ENCODE measurements at places on chromosomes 11 and 22.

DNA sequence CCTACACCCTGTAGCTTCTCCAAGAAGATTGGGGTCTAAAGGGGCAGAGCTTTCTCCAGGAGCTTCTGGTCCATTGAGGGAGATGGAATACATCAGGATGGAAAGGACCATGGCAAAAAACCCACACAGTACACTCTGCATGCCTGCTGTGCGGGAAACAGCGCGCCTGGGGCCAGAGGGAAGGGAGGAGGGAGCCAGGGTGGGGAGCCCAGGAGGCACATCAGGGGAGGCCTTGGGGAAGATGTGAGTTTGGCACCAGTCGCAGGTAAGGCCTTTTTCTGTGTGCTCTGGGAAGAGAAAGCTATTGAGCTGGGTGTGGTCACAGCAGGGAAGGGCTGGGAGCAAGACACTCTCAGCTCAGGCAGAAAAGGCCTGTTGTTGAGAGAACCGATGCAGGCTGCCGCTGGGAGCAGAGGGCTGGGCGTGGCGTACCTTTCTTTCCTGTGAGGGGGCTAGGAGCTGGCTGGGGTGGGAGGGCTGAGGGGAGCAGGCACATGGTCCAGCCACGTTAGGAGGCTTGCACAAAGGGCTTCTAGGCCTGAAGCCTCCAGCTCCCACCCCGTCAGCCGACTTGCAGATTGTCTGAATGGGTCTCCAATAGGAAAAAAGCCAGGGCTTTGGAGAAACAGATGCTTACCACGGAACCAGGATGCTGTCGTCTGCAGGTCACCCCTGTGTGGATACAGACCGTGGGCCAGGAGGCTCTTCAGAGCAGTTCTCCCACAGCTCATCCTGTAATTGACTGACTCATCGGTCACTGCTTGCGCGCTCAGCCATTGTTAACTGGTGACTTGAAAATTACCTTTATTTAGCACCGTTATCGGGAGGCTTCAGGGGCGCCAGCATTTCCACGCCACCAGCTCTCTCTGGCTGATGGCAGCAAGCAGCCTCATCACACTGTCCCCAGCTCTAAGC, 237.3 kb downstream of the ST3GAL4 start:
- no peaks in the 10 kb centered on the region for H3K36me3 ChIP-seq
- DNase-seq: no peak
- peaks cover 29% of the 10 kb centered on the region for H3K27me3 ChIP-seq
- no peaks in the 10 kb centered on the region for H3K4me1 ChIP-seq
- no peak overlapping the region for H3K27ac ChIP-seq

- no peak overlapping the region for H3K4me3 ChIP-seq
- DNase-seq: no peak
- H3K36me3 ChIP-seq: no peaks in the 10 kb centered on the region
- no peaks in the 10 kb centered on the region for H3K4me1 ChIP-seq
- H3K27me3 ChIP-seq: no peaks in the 10 kb centered on the region
These were observed 137.1 kb downstream of the ARHGAP42 start for GRCh38 chr11:100824041-100824809.

DNA sequence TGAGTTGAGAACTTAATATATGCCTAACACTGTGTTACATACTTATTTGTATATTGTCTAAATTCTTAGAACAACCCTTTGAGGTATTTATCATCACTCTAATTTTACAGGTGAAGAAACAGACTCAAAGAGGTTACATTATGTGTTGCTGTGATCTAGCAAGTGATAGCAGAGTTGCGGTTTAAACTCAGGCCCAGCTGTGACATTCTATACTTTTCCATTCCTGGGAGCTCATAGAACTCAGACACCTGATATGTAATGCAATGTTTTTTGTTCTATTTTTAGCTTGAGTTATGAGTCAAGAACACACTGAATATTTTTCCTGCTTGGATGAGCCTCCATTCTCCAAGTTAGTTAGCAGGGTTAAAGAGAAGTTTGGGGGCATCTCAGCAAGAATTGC, 449.7 kb upstream of the DDI1 start:
- no peaks in the 10 kb centered on the region for H3K27me3 ChIP-seq
- H3K4me1 ChIP-seq: peaks cover 3% of the 10 kb centered on the region
- H3K4me3 ChIP-seq: no peak overlapping the region
- no peaks in the 10 kb centered on the region for H3K36me3 ChIP-seq

DNA sequence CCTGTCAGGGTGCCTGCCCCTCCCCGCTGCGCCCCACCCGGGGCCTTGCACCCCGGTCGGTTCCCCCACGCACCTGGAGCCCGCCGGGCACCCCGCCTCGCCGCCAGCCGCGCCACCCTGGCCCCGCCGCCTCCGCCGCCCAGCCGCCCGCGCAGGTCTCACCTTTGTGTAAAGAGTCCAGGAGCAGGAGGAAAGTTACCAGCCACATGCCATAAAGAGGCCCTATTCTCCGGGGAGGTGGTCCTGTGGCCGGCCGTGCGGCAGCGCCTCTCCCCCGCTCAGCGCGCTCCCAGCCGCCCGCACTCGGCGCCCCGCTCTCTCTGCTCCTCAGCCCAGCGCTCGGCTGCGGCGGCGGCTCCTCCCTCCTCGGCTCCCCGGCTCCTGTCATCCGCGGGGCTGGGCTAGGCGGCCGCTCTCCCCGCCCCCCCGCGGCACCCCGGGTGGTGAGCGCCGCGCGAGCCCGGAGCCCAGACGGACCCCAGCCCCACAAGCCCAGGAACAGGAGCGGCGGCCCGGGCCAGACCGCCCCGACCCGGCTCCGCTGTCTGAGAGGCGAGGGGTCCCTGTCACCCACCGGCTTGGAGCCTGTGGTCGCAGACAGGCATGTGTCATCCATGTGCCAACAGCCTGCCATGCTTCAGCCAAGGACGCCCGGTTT, at the start of gene DSCAML1:
DSCAML1 (minus strand) TSS at position 345 of the 658 bp plus-strand sequence; CDS start at position 208, 137 bp downstream.
- DNase-seq: no peak
- H3K27ac ChIP-seq: no peak within 1 kb of the TSS
- H3K36me3 ChIP-seq: no peaks in the 10 kb centered on the region
- peak within 1 kb of the TSS; percentile 45 for H3K4me3 ChIP-seq

GRCh38 chr11:26331911-26332571, at the start of gene ANO3:
ANO3 (plus strand) TSS chr11:26332130; CDS start chr11:26332276, 146 bp downstream.
- no peak for DNase-seq
- H3K4me3 ChIP-seq: peak within 1 kb of the TSS; percentile 46
- peaks cover 10% of the 10 kb centered on the region for H3K4me1 ChIP-seq
- H3K27me3 ChIP-seq: no peaks in the 10 kb centered on the region
- H3K36me3 ChIP-seq: no peaks in the 10 kb centered on the region

DNA sequence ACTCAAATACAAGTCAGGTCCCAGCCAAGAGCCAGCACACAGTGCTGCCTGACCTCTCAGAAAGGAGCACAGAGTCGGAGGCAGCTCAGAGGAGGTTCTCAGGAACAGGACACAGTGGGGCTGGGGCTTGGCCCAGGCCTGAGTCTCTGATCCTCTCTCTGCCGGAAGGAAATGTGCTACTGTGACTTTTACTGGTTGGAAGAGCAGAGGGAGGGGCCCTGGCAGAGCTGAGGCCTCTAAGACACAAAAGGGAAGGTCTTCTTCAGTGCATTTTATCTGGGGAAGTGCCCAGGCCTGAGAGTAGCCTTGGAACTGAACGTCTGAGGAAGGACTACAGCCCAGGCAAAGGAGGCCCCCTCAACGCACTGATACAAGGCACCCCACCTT, 16.2 kb upstream of the CASTOR1 start:
- no peaks in the 10 kb centered on the region for H3K27me3 ChIP-seq
- peaks cover 100% of the 10 kb centered on the region for H3K4me1 ChIP-seq
- peaks cover 12% of the 10 kb centered on the region for H3K36me3 ChIP-seq
- DNase-seq: no peak

- H3K27me3 ChIP-seq: no peaks in the 10 kb centered on the region
- peak overlapping the region; percentile 61 for H3K4me3 ChIP-seq
- no peak for DNase-seq
- no peaks in the 10 kb centered on the region for H3K36me3 ChIP-seq
- peaks cover 56% of the 10 kb centered on the region for H3K4me1 ChIP-seq
These were observed 1.2 kb downstream of the BIRC3 start for GRCh38 chr11:102318469-102318868.

GRCh38 chr22:24450610-24451009, 23.2 kb downstream of the ADORA2A start:
- no peak overlapping the region for H3K27ac ChIP-seq
- H3K4me3 ChIP-seq: no peak overlapping the region
- H3K4me1 ChIP-seq: peaks cover 8% of the 10 kb centered on the region
- no peak for DNase-seq
- H3K27me3 ChIP-seq: no peaks in the 10 kb centered on the region

GRCh38 chr22:38461414-38462081, 6.3 kb upstream of the KDELR3 start:
- H3K4me1 ChIP-seq: peaks cover 14% of the 10 kb centered on the region
- no peak overlapping the region for H3K27ac ChIP-seq
- no peaks in the 10 kb centered on the region for H3K36me3 ChIP-seq
- H3K4me3 ChIP-seq: peak overlapping the region; percentile 10

DNA sequence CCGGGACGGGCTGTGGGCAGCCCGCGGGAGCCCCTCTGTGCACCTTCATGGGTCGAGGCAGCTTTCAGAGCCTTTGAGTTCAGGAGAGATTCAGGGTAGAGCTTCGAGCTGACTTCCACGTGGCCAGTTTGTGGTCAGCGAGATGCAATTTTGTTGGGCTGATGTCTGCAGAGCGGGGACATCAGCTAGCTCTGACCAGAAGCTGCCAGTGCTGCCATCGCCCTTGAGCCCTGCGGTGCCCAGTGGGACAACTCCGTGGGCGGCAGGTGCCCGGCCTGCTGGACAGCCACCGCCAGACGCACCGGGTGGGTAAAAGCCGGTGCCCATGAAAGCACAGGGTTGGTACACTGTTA, 719 bp downstream of the TALDO1 start:
- H3K27ac ChIP-seq: peak overlapping the region; percentile 93
- no peak for DNase-seq
- no peaks in the 10 kb centered on the region for H3K36me3 ChIP-seq
- no peaks in the 10 kb centered on the region for H3K27me3 ChIP-seq
- H3K4me1 ChIP-seq: peaks cover 35% of the 10 kb centered on the region

DNA sequence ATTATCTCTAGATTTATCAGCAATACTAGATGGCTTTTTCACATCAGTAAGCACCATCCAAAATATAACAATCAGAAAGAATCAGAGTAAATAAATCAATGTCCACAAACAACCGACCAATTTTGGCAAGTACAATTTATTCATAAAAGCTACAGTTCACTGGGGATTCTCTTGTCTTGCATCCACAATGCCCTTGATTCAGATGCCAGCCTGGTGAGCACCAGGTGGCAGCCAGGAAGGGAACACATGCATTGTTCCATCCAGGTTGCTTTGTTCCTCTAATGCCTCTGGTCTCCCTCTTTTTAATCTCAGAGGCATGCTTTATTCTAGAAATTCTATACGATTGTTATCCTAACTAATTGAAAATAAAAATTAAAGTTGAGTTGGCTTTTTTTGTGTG, 242.1 kb upstream of the KIRREL3 start:
- H3K4me3 ChIP-seq: no peak overlapping the region
- H3K36me3 ChIP-seq: no peaks in the 10 kb centered on the region
- no peak overlapping the region for H3K27ac ChIP-seq
- no peaks in the 10 kb centered on the region for H3K4me1 ChIP-seq
- H3K27me3 ChIP-seq: no peaks in the 10 kb centered on the region
- DNase-seq: no peak

DNA sequence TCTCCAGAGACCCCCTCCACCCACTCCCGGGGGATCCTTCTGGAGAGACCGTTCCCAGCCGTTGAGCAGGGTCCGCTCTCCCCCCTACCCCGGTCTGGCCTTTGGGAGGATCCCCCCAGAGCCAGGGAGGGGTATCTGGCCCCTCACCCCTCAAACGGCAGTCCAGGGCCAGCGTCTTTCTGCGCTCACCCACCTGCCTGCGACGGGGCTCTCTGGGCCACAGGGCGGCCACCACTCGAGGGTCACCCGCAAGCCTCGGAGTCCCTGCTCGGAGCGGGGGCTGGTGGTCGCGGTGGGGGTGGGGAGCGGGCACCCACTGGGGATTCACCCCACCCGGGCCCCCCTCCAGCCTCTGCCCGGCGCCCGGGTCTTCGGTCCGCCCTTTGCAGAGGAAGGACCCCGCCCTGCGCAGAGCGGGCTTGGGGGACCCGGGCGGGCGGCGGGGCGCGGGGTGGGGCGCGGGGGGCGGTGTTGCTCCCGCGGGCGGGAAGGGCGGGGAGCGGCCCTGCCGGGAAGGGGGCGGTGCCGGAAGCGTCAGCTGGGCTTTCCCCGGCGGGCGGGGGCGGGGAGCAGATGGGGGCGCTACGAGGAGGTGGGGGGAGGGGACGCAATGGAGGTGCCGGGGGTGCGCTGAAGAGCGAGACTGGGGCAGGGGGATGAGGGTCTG, 16.6 kb downstream of the CRELD2 start:
- peak overlapping the region; percentile 66 for H3K4me3 ChIP-seq
- DNase-seq: peak; percentile 94
- H3K27me3 ChIP-seq: no peaks in the 10 kb centered on the region

DNA sequence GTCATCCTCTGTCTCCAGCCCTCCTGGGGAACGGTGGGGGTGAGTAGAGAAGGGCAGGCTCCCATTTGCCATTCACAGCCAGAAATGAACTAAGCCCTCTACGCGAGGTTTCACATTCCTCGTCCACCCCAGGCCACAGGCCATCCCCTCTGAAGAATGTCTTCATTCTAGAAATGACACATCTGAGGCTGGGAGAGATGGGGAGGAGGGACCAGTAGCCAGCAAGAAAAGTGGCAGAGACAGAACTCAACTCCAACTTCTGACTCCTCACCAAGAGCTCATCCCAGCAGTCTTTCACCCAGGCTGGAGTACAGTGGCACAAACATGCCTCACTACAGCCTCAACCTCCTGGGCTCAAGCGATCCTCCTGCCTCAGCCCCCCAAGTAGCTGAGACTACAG, 3.4 kb downstream of the CTSF start:
- no peak overlapping the region for H3K4me3 ChIP-seq
- H3K36me3 ChIP-seq: peaks cover 40% of the 10 kb centered on the region
- no peaks in the 10 kb centered on the region for H3K27me3 ChIP-seq
- DNase-seq: peak; percentile 72
- H3K4me1 ChIP-seq: peaks cover 10% of the 10 kb centered on the region
- no peak overlapping the region for H3K27ac ChIP-seq

DNA sequence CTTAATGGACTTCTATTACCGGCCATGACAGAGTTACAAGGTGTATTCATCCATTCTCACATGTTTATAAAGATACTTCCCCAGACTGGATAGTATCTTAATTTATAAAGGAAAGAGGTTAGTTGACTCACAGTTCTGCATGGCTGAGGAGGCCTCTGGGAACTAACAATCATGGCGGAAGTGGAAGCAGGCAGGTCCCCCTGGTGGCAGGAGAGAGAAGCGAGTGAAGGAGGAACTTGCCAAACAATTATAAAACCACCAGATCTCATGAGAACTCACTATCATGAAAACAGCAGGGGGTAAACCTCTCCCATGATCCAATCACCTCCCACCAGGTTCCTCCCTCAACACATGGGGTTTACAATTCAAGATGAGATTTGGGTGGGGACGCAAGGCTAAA, 170.0 kb upstream of the PDGFD start:
- no peaks in the 10 kb centered on the region for H3K36me3 ChIP-seq
- H3K4me3 ChIP-seq: no peak overlapping the region
- H3K4me1 ChIP-seq: no peaks in the 10 kb centered on the region
- H3K27me3 ChIP-seq: no peaks in the 10 kb centered on the region
- DNase-seq: no peak
- no peak overlapping the region for H3K27ac ChIP-seq
